Globus pallidus (tissue), 1 donor: ENCODE measurements at places on chromosomes 12 and 14.

DNA sequence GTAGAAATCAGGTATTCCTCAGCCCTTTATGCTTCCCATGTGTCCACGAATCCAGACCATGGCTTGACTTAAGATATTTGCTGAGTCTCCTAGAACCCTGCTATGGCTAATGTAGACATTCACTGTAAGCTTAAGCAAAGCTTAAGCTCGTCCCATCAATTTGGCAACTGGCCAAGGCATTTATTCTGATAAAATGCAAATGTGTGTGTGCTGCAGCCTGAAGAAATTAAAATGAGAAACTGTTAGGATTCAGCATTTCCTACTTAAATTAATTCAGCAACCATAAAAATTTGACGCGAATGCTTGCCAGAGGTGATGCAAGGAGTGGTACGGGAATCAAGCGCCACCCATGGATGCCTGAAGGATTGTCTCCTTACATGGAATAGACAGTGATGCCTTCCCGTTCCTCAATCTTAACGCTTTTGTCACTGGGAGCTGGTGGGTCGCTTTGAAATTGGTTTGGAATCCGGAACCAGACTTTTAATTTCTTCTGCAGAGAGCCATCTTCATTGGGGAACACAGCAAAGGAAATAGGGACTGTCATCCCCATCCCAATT, 13.2 kb downstream of the HEBP1 start:
- DNase-seq = no peak

- no peak for DNase-seq
These were observed 149.1 kb downstream of the GLT1D1 start for GRCh38 chr12:129002427-129002826.

GRCh38 chr12:79873201-79873600, 61.7 kb downstream of the PPP1R12A start:
- DNase-seq = no peak

DNA sequence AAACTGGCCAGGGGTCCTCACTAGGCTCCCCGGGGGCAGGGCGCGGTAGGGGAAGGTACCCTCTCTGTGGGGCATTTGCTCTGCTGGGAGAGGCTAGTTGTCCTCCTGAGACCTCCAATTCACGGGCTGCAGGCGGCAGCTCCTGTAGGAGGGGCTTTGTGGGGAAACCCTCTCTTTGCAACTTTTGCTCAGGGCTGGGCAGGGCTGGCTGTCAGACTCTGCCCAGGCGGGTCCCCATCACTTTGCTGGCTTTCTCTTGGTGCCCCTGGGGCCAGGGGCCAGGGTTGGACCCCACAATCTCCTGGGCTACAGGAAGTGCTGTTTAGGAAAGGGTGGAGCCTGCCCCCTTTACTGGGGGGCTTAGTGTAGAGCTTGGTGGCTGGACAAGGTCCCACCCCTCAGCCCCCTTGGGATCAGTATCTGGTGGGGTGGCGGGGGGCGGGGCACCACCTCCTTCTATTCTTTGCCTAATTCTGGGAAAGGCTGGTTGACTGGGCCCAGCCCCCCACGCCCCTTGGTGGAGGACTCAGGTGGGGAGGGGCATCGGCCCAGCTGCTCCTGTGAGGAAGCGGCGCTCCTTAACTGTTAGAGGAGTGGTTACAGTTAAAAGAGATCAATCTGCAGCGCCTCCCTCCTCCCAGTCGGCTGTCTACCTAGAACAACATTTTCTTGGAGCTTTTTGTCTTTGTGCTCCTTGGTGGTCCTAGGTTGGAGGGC, 918.7 kb downstream of the AACS start:
- no peak for DNase-seq

- DNase-seq = no peak
These were observed 123.4 kb downstream of the SLC25A47 start for GRCh38 chr14:100446572-100446971.

GRCh38 chr14:75884198-75884611, 97.6 kb downstream of the TGFB3 start:
- peak; percentile 26 for DNase-seq

DNA sequence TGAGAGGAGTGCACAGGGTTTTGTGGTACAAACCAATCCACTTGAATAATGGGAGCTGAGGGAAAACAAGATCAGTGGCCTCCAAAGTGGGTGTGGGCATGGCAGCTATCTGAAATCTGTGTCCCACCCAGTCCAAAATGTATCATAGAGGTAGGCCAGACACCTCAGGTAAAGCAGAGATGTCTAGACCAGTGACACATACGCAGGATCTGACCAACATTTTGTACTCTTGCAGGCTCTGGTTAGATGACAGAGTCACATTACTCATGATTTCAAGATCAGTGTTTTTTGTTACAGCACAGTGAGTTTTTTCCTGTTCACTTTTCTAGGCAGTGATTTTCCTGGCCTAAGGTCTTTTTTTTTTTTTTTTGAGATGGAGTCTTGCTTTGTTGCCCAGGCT, 211.8 kb downstream of the PCNX1 start:
- no peak for DNase-seq

- no peak for DNase-seq
These were observed 6.7 kb upstream of the PRPF40B start for GRCh38 chr12:49616533-49617219.

- no peak for DNase-seq
These were observed 260.0 kb downstream of the NPAS3 start for GRCh38 chr14:33198684-33199083.
